Breast epithelium (tissue), 4 donors: ENCODE measurements at places on chromosomes 1 and 21.

DNA sequence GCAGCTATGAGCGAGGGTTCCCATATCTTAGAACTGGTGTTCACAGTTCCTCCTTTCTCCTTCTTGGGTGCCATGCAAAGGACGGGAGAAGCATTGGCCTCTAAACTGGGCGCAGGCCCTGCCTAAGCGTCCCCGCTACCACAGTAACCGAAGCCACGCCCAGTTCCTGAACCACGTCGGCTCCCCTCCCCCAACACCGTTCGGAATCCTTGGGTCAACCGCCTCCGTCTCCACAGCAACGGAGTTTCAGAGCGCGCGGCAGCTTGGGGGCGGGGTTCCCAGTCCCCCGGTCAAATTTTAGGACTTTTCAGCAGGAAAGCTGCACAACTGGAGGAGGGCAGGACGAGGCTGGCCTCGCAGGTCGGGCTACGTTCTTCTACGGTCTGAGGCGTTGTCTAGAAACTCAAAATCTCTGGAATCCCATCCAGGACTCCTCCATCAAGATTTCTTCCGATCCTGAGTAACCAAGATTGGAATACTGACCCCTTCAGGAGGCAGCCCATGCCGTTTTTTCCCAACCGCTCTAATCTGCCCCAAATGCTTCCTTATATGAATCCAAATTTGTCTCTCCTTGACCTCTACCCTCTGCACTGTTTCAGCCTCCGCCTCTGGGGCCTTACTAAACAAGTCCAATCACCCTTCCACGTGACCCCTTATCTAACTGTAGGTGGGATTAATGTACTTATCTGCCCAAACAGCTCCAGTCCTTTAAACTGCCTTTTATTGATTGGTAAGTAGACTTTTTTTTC lies at the start of gene SPAG17:
TSS of gene SPAG17 (minus strand) at position 145 of the 749 bp plus-strand sequence. CDS start at position 74, 71 bp downstream.
- no peak for DNase-seq

DNA sequence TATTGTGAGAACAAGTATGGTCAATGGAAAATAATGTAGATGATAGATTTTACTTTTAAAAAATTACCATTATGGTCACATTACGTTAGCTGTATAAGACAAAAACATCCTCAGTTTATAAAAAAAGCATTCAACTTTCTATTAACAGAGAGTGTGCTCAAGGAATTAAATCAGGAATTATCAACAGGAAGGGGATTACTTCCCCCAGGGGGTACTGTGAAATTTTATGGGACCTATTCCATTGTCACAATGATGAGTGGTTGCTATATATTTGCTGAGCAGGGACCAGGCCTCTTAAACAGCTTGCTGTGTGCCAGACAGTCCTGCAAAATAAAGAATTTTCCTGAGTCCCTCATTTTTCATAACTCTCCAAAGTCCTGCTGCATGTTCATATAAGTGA lies 21.2 kb downstream of the JAM2 start:
- no peak for DNase-seq

- DNase-seq, result no peak
Measured at GRCh38 chr1:59177756-59178155, 119.1 kb upstream of the FGGY start.

DNA sequence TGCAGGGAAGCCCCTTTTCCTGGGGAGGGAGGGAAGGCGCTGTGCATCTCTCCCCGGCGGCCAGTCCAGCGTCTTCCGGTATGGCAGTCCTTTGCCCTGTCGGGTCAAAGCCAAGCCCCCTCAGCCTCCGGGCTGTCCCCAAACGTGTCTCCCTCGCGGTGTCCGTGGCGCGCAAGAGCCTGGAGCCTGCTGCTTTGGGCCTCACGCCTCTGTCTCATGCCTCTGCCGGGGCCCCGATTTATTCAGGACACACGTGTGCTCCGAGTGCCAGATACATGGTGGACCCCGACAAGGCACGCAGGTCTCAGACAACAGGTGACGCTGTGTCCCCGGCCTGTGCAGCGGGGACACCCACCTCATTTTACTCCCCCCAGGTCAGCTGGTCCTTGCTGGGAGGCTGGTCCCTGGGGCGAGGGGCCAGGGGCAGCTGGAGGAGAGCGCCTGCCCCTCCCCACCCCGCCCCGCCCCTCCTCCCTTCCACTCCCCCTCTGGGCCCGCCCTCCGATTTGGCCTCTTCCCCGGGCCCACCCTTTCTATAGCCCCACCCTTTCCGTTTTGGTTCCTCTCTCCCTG lies 176.7 kb downstream of the CAMTA1 start:
- DNase-seq, result no peak

- DNase-seq, result no peak
Measured at GRCh38 chr21:25491267-25491666, 116.0 kb downstream of the MRPL39 start.

DNA sequence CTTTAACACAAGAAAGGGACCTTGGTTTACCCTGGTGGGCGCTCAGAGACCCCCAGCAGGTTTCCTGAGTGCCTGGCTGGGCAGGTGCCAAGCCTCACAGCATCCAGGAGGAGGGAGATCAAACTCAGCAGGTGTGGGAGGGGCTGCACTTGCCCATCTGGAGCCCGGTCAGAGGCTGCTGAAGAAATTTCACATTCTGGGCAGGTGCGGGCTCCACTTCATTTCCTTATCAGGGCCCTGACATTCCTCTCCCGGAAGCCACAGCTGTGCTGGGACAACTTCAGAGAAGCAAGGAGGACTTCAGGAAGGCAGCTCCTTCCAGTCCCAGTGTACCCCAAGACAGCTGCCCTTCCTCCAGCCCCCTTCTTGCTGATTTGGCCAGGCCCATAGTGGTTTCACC lies 82.9 kb downstream of the ITPKB start:
- DNase-seq, result no peak

DNA sequence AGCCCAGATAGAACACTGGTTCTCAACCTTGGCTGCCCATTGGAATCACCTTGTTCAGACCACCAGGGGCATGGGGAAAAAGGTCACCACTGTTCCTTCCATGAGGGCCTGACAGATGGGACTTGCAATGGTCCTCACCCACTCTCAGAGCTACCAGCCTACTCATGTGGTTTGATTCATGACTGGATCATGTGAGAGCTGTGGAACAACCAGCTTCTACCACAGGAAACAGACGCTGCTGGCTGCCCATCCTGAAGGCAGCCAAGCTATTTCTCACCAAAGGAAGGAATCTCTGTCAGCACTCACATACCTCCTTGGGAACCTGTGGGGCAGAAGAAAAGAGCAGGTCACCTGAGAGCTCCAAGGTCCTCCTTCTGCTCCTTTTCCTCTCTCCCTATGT lies 53.6 kb downstream of the CAPN8 start:
- DNase-seq, result no peak

GRCh38 chr1:38047603-38048141 lies 1.1 kb upstream of the POU3F1 start:
- DNase-seq, result no peak

DNA sequence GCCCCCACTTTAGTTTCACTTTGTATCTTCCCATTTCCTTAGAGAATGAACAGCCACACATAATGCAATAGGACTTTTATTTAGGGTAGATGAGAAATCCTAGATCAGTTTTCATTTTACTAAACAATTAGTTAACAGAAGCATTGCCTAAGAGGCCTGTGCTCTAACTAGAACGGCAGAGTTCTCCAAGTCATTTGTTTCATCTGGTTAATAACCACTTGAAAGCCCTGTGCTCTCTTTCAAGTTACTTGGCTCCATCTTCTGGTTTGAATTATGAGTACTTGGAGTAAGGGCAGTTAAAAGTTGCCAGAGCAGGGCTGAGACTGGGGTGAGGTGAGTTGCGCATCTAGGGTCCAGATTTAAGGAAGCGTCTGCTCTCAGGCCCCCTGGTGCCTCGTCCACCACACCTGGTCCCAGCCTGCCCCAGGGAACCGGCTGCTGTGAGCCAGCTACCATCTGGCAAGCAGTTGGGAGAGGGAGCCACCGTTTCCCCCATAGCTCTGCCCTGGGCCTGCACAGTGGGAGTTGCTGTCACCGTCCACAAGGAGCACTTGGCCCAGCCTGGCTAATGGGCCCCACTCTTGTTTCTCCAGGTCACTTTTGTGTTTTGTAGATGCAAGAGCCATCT lies 18.1 kb upstream of the SLC44A3 start:
- DNase-seq, result no peak

GRCh38 chr1:48659801-48660200 lies 116.9 kb downstream of the BEND5 start:
- DNase-seq, result no peak

- DNase-seq, result no peak
Measured at GRCh38 chr1:118945489-118945888, 42.7 kb downstream of the TBX15 start.

DNA sequence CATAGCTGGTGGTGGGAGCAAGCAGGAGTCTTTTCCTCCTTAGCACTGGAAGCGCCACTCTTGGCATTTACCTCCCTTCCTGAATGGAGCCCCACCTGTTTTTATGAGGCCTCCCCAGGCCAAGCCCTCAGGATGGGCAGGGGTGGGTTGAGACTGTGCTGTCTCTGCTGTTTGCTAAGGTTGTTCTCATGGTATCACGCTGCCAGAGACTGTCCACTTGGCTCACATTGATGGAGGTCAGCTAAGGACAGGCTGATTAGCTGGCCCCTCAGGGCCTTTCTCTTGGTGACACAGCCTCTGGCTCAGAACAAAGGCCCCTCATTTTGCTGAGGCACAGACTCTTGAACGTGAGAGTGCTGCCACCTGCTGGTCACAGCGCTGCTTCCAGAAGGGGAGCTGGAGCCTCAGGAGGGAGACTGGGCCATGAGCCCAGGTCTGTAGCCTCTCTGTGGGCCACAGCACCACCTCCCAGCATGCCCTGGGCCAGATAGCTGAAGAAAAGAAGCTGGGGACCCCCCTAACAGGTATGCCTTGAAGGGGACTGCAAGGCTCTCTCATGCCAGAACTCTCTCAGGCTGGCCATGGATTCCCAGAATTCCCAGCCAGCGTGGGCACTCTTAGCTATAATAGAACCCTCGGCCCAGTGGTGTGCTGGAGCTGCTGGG lies 85.6 kb downstream of the CD58 start:
- peak; percentile 52 for DNase-seq

DNA sequence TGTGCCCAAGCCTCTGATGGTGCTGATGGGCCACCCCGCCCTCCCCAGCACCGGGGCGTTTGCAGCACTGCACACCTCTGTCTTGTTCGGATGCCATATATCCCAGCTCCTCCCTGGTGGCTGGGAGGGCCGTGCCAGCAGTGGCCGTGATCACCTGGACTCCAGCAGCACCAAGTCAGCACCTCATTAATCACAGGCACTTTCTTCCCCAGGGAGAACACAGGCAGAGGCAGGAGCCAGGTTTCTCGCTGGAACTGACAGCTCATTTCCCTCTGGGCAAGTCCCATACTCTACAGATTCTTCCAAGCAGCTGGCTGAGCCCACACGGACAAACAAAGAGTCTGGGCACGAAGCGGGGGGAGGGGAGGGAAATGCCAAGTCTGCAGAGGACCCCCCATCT lies 141.7 kb upstream of the EDN2 start:
- no peak for DNase-seq

DNA sequence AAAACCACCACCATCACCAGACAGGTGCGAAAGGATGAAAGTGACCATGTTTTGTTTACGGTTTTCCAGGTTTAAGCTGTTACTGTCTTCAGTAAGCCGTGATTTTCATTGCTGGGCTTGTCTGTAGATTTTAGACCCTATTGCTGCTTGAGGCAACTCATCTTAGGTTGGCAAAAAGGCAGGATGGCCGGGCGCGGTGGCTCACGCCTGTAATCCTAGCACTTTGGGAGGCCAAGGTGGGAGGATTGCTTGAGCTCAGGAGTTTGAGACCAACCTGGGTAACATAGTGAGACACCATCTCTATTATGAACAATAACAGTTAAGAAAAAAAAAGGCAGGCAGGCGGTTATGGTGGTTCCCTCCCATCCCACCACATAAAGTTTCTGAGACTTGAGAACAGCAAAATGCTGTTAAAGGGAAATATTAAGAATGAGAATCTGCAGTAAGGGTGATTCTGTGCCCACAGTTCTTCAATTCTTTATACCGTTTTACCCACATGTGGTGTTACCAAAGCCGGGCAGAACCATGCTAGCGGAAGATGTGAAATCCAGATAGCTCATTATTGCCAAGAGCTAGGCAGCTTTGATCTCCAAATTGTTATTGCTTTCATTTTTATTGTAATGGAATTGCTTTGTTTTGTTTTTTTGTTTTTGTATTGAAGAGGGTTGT lies 34.5 kb upstream of the TDRD10 start:
- DNase-seq, result no peak

DNA sequence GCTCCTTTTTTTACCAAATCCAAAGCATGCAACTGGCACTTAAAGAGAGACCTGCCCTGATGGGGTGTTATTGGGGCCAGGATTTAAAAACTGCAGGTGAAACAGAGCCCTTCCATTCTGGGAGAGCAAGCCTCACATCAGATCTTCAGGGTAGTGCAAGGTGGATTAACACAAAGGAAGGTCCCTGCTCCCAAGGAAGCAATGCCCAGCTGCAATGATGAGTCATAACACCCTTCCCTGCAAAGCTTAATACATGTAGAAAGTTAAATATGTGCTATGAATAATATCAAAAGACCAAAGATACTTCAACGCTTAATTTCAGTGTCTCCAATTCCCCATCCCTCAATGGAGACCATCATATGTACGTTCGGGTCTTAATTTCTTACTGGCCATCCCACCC lies 508.0 kb downstream of the OMA1 start:
- no peak for DNase-seq

- DNase-seq, result no peak
Measured at GRCh38 chr1:118381197-118381869, 196.3 kb upstream of the SPAG17 start.
